ENCODE measurements at places on chromosomes 1 and 21. TPM values are rescaled to one million over a fixed set of nuclear protein-coding genes. Genes with fewer than 3 reads are reported as not detected.
A peak's percentile ranks its signal among the peaks of the same experiment; 100 is the strongest.

Gene CR1
- 0.08 TPM for polyA plus RNA-seq

- no peak for DNase-seq
These were observed 51.9 kb downstream of the AGPAT3 start for GRCh38 chr21:43916691-43917514.

DNA sequence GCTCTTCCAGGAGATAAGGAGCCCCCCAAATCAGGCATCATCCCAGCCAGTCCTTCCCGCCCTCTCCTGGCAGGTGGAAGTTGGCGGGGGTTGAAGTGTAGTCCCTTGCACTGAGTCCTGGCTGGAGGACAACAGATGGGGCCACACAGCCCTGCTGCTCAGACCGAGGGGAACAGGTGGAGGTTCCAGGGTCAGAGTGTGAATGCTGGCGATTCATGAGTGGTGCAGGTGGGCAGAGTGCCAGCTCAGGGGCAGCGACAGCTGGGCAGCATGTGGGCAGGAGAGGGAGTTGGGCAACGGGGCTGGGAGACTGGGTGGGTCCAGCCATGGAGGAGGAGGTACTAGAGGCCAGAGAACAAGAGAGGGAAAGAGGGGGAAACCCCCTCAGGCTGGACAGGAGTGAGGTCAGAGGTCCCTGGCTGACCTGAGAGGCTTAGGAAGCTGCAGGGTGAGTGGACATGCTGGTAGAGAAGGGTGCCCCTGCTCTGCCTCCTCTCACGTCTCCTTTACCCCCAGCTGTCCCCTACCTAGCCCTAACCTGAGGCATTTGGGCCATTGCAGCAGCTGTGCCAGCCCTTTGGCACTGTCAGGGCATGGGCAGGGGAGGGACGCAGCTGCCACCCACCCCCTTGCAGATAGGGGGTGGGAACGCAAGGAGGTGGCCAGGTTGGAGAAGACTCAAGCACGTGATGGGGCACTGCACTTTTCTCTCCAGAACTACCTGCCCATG, 11.3 kb upstream of the ADORA1 start:
- peak; percentile 67 for DNase-seq

GRCh38 chr1:89761901-89762300, 58.9 kb upstream of the LRRC8D start:
- DNase-seq: no peak

GRCh38 chr1:166785987-166786386, 53.3 kb upstream of the POGK start:
- DNase-seq: no peak

DNA sequence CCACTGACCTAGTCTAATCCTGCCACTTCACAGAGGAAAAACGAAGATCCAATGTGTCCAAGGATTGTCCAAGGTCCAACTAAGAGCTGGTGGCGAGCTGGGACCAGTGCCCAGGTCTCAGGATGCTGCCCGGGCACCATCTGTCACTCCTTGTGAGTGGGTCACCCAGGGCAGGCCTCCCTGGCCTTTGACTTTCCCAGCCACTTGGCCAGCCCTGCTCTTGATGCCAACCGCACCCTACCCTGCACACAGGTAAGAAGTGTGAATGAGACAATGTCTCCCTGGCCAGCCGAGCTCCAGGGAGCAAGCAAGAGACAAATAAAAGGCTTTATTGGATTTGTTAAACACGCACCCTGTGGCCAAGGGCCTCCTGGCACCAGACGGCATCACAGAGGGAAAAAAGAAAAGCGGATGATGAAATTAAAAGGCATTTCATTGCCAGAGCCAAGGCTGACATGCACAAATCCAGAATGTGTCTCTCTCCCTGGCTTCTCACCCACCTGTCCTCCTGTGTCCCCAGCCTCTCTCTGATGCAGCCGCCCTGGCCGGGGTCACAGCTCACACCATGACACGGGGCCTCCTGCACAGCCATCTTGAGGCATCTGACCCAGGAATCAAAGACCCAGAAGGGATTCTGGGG, 72.8 kb downstream of the CAMK2N1 start:
- no peak for DNase-seq

GRCh38 chr1:1031659-1032235, 11.8 kb downstream of the AGRN start:
- DNase-seq: no peak

Gene GPR3
- polyA plus RNA-seq: 0.98 TPM

Data from psoas muscle (tissue), 8 donors.